Osteoblast (primary cell): ENCODE measurements at places on chromosomes 2 and 18. TPM values are rescaled to one million over a fixed set of nuclear protein-coding genes. Genes with fewer than 3 reads are reported as not detected.
A peak's percentile ranks its signal among the peaks of the same experiment; 100 is the strongest.

DNA sequence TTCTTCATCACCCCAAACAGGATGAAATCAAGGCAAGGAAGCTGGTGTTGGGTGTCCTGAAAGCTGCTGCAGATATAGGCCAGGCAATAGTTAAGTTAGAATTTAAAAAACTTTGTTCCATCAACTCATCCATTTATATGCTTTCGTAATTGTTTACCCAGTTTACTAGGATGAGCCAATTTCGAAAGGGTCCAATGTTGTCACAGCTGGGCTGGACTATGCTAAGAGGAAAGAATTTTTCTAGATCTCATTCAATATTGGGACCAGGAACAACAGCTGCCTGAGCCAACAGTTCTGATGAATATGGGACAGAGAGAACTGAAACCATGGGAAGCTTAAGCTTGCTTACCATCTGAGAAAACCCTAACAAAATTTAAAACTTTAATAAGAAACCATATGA, 21.6 kb upstream of the SP3 start:
- peaks cover 33% of the 10 kb centered on the region for H3K4me1 ChIP-seq
- H3K27ac ChIP-seq, result no peak overlapping the region
- H3K4me3 ChIP-seq, result no peak overlapping the region
- H3K27me3 ChIP-seq, result no peaks in the 10 kb centered on the region
- no peak for DNase-seq

GAL3ST2 gene
- total RNA-seq, result 0.29 and 0.36 TPM in 2 replicates

EIF5B gene
- total RNA-seq, result 11.2 and 15.9 TPM in 2 replicates

DNA sequence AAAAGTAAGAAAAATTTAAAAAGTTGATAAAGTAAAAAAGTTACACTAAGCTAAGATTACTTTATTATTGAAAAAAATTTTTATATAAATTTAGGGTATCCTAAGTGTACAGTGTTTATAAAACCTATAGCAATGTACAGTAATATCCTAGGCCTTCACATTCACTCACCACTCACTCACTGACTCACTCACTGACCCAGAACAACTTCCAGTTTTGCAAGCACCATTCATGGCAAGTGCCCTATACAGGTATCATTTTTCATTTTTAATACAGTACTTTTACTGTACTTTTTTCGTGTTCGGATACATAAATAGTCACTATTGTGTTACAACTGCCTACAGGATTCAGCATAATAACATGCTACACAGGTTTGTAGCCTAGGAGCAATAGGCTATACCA, 8.9 kb upstream of the THUMPD2 start:
- H3K4me1 ChIP-seq, result peaks cover 4% of the 10 kb centered on the region
- no peaks in the 10 kb centered on the region for H3K27me3 ChIP-seq
- H3K36me3 ChIP-seq, result no peaks in the 10 kb centered on the region
- H3K27ac ChIP-seq, result no peak overlapping the region

COLEC12 gene
- 38.0 and 56.9 TPM in 2 replicates for total RNA-seq

GRCh38 chr18:76922107-76922506, 99.8 kb downstream of the ZNF236 start:
- H3K36me3 ChIP-seq, result peaks cover 19% of the 10 kb centered on the region
- no peaks in the 10 kb centered on the region for H3K27me3 ChIP-seq
- no peak overlapping the region for H3K27ac ChIP-seq
- no peak overlapping the region for H3K4me3 ChIP-seq

GRCh38 chr2:146532509-146533147, 1312.2 kb upstream of the ACVR2A start:
- H3K27ac ChIP-seq, result no peak overlapping the region
- no peak for DNase-seq
- no peaks in the 10 kb centered on the region for H3K27me3 ChIP-seq
- no peaks in the 10 kb centered on the region for H3K4me1 ChIP-seq
- H3K36me3 ChIP-seq, result no peaks in the 10 kb centered on the region

RNF152 gene
- total RNA-seq, result 3.3 and 5.0 TPM in 2 replicates

GRCh38 chr2:171584001-171584400, 61.7 kb downstream of the CYBRD1 start:
- no peak overlapping the region for H3K4me3 ChIP-seq
- no peaks in the 10 kb centered on the region for H3K4me1 ChIP-seq
- no peaks in the 10 kb centered on the region for H3K27me3 ChIP-seq
- no peak for DNase-seq
- H3K27ac ChIP-seq, result no peak overlapping the region

TFPI gene
- 123 and 154 TPM in 2 replicates for total RNA-seq

DNA sequence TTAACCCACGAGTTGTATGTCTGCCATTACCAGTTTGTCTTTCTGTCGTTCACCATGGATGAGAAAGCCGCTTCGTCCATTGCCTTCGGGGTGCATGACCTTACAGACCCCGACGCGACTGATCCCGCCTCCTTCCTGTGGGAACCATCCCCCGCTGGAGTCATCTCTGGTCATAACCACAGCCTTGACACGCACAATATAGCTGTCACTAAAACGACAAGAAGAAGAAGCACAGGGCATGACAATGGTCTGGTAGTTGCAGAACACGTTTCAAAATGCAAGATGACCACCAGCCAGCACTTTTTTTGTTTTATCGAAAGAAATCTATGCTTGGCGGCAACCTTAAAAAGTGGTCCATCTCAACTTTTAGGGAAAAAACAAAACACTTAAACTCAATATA, 87.7 kb downstream of the SPRED2 start:
- H3K27me3 ChIP-seq, result no peaks in the 10 kb centered on the region
- DNase-seq, result peak; percentile 77
- peaks cover 10% of the 10 kb centered on the region for H3K36me3 ChIP-seq
- no peak overlapping the region for H3K4me3 ChIP-seq
- H3K4me1 ChIP-seq, result peaks cover 30% of the 10 kb centered on the region
- no peak overlapping the region for H3K27ac ChIP-seq

TWIST2 gene
- total RNA-seq, result 9.4 TPM in 2 replicates

- no peak overlapping the region for H3K4me3 ChIP-seq
- H3K36me3 ChIP-seq, result peaks cover 30% of the 10 kb centered on the region
- no peaks in the 10 kb centered on the region for H3K27me3 ChIP-seq
These were observed 42.3 kb downstream of the RPRD1A start for GRCh38 chr18:36025025-36025424.

DNA sequence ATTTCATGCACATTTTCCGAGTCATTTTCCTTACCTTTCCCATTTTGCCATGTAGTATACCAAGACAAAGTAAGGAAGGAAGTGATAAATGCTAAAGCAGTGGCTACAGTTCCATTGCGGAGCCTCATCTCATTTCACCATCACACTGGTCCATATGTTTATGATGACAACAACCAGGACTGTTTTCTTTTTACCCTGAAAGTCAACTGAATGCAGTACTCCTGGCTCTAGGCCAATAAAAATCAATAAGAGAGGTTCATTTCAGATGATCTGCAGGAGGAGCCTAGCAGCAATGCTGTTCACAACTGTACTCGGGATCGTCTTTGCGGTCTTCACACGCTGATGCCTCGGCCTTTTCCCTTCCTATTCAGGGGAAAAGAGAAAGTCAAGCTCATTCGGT, 4.7 kb downstream of the MGAT4A start:
- no peaks in the 10 kb centered on the region for H3K36me3 ChIP-seq
- H3K4me1 ChIP-seq, result no peaks in the 10 kb centered on the region
- peaks cover 53% of the 10 kb centered on the region for H3K27me3 ChIP-seq

EGR4 gene
- not detected in 2 replicates for total RNA-seq
